ENCODE measurements at places on chromosomes 12 and 14.

DNA sequence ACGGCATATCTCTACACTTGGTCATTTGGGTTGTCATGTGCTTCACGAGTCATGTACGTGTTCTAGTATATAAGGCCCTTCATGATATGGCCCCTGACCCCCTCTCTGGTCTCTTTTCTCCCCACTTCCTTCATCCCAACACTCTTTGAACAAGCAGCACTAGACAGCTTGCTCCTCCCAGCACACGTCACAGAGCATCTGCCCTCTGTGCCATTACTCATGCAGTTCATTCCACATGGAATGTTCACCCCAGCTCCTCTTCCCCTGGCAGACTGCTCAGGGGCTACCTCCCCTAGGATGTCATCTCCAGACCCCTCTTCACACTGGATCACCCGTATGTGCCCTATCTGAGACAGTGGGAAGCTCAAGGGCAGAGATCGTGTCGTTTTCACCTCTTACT, 14.1 kb upstream of the LRP1-AS start:
- DNase-seq = no peak

- no peak for DNase-seq
Observed at GRCh38 chr12:6211421-6211869, 11.2 kb downstream of the CD9 start.

- peak; percentile 39 for DNase-seq
Observed at GRCh38 chr12:89351489-89352241, 636 bp downstream of the DUSP6 start.

- no peak for DNase-seq
Observed at GRCh38 chr12:6542209-6543009, 8.1 kb downstream of the GAPDH start.

DNA sequence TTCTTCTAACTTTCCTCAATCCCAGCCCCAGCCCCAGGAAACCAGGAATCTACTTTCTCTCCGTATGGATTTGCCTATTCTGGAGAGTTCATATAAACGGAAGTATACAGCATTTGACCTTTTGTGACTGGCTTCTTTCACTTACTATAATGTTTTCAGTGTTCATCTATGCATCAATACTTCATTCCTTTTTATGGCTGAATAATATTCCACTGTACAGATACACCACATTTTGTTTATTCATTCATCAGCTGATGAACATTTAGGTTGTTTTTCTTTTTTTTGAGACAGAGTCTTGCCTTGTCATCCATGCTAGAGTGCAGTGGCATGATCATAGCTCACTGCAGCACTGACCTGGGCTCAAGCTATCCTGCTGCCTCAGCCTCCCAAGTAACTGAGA, 3.9 kb upstream of the PLEKHG3 start:
- DNase-seq = no peak

DNA sequence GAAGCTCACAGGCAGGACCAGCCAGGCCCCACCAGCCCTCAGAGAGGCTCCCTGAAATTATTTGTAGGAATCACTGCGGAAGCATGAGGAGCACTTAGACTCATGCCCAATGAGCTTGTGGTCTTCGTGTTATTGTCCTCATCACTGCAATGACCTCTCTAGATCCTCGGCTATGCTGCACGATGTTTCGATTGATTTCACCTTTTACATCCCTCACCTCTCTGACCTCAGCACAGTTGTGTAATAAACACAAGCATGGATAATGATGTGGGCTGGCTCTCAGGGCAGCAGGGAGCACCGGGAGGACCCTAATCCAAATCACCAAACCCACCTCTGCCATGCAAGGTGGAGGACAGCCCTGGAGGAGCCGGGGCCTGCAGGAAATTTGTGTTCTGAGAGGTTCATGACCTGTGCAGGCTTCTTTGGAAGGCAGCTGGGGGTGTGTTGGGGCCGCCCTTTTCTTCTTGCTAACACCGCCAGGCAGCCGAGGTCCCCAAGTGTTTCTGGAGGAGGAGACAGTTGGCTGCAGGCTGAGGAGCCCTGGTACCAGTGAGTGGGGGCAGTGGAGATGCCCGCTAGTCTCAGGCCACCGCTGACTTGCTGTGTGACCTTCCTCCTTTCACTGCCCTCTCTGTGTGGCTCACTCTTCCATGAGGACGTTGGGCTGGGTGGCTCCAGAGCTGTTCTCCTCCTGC, 29.5 kb upstream of the EML1 start:
- DNase-seq = no peak

- no peak for DNase-seq
Observed at GRCh38 chr14:97602438-97603117, 805.4 kb downstream of the VRK1 start.

DNA sequence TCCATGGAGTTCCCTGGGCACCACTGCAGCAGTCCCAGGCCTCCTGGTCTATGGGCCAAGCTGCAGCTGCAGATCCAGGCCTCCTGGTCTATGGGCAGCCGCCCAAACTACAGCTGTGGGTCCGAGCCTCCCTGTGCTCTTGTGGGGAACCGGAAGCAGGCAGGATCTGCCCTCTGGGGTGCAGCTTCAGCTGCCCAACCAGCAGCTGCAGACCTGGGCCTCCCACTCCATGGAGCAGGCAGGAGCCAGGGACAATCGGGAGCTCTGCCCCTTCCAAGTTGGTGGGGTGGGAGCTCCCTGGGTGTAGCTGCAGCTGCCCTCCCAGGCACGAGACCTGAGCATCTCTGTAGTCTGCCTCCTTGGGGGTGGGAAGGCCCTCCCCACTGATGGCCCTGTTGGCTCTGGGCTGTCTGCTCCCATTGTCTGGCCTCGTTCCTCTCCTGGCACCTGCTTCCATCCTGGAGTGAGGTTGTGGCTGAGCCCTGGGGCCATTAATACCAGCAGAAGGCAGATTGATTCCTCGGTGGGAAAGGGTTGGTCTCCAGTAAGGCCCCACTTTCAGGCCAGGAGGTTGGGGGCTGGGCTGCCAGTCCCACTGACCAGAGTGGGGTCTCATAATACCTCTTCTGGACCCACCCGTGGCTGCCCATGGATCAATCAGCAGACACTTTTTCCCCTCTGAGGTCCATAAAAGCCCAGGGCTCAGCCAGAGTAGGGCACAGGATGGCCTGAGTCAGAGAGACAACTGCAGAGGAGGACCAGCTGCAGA, 142.1 kb downstream of the GPR65 start:
- DNase-seq = no peak

DNA sequence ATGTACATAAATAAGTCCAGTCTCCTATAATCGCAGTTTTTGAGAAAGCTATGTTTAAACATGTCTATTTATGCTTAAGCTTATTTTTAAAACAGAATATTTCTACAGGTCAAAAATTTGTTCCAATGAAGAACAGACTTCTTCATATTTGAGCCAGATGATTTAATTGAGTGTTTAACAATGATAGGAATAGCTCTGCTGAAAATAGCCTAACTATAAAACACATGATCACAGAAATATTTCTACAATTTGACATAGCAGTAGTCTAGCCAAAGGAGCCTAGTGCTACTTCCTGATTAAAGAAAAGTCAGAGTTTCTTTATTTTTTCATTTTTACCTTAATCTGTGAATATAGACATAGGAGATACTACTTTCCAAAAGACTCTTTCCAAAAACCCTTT, 29.4 kb downstream of the DCP1B start:
- no peak for DNase-seq

DNA sequence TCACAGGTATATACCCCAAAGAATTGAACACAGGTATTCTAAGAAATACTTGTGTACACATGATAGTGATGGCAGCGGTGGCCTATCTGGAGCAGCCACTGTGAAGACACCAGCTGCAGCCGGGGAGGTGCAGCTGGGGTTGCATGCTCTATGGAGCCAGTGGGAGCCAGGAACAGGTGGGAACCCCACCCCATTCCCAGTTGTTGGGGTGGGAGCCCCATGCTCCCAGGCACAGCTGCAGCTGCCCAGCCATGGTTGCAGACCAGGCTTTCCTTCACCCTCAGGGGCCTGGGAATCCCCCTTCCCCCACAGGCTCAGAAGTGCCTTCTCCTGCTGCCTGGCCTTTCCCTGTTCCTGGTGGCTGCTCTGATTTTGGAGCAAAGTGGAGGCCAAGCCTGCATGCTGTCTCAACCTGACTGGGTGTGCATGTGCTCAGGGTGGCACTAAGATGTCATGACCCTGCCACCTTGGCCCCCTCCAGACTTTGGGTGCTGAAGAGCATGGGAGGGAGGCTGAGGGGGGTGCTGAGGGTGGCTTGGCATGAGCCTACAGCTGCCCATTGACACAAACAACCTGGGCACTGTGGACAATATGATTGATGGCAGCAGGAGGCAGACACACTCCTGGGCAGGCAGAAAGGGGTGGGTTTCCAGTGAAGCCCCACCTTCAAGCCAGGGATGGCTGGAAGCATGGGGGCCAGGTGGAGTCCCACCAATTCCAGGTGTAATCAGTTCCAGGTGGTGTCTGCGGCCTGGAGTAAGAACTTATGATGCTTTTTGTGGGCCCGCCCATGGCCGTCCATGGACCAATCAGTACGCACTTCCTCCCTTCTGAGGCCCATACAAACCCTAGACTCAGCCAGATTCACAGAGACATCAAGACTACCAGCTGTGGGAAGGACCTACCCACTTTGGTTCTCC, 234.7 kb downstream of the ADGRD1 start:
- no peak for DNase-seq

DNA sequence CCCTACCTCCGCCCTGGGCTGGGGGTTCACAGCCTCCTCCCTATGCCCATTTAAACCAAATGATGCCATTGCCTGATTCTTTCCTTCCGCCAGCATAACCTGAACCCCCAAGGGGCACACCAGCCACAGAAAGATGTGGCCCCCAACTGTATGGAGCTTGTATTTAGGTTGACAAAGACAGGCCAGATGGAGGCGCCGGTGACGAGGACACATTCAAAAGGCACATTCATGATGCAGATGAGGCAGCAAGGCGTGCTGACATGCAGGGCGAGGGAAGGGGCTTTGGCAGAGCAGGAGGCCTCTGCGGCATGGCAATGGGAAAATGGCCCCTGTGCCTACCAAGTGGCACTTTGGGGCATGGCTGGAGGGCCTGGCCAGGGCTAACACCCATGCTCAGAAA, 112.2 kb downstream of the RFLNA start:
- DNase-seq = no peak

- DNase-seq = no peak
Observed at GRCh38 chr14:104181761-104182530, 43.6 kb downstream of the KIF26A start.

GRCh38 chr12:780750-781379, 28.5 kb downstream of the WNK1 start:
- DNase-seq = no peak

GRCh38 chr12:32471591-32472001, 72.2 kb downstream of the FGD4 start:
- DNase-seq = no peak

DNA sequence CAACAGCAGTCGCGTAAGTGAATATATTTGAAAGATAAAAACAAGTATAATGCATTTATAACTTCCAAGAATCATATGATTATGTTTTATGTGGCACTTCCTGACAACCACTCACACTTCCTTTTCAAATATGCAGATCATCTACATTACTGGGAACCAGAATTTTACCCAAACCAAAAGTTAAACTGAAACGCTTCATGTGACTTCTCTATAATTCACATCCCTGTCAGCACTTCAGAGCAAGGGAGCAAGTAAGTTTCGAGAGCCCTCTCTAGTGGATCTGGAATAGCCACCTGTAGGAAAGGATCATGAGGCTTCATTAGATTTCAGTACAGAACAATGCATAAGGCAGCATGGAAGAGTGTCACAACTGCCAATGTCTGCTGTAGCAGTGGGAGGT, 13.7 kb upstream of the ALX1 start:
- DNase-seq = no peak

DNA sequence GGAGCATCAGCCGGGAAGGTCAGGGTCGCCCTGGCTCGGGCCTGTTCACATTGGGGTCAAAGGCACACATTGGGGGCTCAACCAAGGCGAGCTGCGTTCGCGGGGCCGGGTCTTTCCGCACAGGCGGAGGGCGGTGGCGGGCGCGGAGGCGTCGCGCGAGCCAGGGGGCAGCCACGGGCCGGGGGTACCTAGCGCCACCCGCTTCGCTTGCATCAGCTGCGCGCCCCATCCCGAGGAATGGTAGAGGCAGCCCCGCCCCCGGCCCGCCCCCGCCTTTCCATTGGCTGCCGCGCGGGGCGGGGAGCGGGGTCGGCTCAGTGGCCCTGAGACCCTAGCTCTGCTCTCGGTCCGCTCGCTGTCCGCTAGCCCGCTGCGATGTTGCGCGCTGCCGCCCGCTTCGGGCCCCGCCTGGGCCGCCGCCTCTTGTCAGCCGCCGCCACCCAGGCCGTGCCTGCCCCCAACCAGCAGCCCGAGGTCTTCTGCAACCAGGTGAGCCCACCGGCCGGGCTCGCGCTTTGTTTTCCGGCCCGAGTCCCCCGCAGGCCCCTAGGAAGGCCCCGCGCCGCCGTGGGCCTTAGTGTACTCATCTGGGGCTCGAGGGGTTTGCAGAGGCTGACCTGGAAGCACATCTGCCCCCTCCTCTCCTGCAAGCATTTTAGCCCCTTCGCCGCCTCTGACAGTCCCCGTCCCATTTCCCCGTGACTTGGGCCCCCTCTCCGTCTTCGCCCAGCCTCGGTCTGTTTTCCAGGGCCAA, at the start of gene ALDH2:
Gene ALDH2 (plus strand): TSS at position 326 of the 754 bp plus-strand sequence. CDS start 50 bp downstream, at position 376.
- peak; percentile 44 for DNase-seq

DNA sequence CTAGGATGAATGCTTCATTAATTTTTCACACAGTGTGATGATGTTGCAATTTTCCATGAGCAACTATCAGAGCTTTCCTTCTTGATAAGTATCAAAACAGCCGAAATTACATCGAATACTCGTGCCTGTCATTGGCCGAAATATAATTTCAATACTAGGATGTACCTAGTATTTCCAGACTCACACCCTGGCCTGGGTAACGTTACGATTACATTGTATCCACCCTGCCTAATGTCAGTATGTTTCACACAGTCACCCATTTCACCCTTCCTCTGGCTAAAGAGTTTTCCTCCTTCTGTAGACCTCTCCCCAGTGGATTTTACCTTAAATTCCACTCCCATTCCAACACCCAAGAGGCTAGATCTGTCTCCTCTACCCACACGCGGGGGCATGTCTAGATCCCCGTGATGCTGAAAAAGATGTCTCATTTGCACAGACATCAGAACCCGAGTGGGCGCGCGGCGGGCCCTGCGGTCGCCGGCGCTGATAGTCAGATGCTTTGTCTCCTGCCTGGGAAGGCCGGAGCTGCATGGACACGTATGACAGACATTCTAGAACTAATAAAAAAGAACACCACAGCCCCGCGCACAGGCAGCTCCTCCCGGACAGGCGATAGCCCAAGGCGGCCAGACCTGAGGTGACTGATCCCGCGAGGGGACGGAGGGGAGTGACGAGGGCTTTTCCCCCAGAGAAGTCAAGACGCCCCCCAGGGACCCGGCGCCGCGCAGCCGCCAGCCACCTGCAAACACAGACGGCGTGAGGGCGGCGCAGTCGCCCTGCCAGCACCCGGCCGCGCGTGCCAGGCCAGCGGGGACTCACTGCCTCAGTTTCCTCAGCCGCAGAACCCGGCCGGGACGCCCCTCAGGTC, 723 bp downstream of the KIF21A start:
- DNase-seq = peak; percentile 22

GRCh38 chr14:96584199-96584906, 82.2 kb downstream of the PAPOLA start:
- DNase-seq = peak; percentile 12

GRCh38 chr14:72476657-72477499, 417.0 kb downstream of the DPF3 start:
- no peak for DNase-seq

GRCh38 chr12:47190905-47191304, 111.1 kb upstream of the AMIGO2 start:
- DNase-seq = no peak

- DNase-seq = no peak
Observed at GRCh38 chr12:76587428-76588178, 28.0 kb upstream of the OSBPL8 start.
